ENCODE measurements at places on chromosomes 1 and 21.

- DNase-seq, result no peak
Measured at GRCh38 chr1:205803986-205804385, 9.0 kb downstream of the SLC41A1 start.

- DNase-seq, result no peak
Measured at GRCh38 chr1:66599899-66600737, 66.2 kb downstream of the SGIP1 start.

- DNase-seq, result no peak
Measured at GRCh38 chr1:160629286-160630210, 17.3 kb downstream of the SLAMF1 start.

DNA sequence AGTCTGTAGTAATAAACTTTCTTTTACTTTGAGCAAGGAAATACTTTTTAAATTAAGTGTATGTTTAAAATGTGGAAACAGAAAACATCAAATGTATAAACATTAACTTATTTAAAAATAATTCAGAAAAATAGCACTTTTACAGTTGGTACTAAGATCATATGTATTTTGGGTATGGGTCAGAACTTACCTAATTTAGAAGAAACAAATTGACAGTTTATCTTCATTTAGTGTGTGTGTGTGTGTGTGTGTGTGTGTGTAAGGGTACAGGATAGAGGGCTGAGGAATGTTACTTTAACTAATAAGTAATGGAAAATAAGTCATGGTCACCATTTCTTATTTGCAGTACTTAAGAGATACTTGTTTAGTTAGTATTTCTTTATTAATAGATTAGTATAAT is 3.3 kb downstream of the MAN1A2 start:
- no peak for DNase-seq

Measured in NCI-H1105 treated with DMSO at 0.1 percent for 48 hours (cell line).